ENCODE measurements at places on chromosomes 1 and 21.

GRCh38 chr21:33019885-33020557 is 5.7 kb upstream of the OLIG2 start:
- DNase-seq, result no peak

DNA sequence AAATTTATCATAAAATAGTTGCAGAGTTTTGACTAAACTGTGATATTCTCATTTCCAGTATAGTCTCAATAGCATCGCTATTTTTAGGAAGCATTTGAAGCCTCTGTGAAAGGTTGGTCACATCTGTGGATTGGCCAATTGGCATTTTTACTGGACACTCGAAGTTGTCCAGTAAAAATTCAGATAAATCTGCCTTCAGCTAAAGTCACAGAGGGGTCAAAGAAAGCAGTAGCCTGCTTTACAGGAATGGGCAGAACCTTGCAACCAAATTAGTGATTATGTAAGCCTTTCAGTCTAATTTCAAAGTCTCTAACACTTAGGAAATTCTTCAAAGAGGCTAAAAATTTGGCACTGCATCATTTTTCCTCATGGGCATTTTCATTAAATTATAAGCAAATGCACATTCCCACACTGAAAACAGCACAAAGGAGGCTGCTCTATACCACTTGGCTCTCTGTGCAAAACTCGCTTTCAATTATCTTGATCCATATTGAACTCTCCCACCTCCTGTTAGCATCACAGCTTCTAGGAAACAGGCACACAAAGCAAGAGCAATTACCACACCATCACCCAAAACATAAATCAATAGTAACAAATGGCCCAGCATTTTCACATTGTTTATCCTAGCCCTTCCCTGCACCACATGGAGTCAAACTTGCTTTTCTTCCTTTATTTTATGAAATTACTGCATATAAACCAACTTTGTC is 318.5 kb upstream of the DUSP10 start:
- no peak for DNase-seq

DNA sequence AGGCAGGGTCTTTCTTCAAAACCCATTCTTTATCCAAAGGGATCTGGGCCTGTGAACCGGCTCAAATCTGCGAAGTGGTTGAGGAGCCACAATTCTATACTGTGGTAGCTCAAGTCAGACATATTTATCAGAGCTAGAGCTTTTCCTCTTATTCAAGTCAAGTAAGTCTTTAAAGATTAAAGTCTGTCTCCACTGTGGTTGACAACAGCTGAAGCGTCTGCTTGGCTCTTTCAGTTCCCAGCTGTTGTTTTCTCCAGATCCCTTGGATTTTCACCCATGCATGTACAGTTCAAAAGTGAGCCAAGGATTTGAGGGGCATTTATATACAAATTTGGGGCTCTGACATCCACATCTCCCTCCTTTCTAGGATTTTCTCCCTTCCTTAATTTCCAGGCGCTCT is 66.9 kb downstream of the C1orf185 start:
- no peak for DNase-seq

DNA sequence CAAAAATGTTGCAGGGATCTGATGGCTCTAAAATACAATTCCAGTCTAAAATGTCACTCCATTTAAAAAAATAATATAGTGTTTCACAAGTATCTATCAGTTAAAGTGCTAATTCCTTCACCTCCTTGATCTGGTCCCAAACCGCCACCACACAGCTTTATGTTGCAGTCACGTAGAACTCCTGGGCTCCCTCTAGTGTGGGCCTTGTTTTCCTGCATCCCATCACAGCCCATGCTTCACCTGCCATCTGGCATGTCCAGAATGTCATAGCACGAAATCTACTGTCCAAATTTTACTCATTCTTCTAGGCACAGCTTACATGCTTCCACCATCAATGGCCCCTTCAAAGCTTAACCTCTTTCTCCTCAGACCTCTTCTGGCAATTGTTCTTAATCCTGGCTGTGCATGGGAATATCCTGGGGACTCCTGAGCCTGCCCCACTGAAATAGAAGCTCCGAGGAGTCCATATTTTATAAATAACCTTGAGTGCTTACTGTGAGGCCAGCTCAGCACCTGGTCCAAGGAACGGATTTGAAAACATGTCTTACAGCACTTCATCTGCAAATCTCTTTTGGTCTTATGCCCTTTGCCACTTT is 15.5 kb downstream of the FYB2 start:
- DNase-seq, result no peak

DNA sequence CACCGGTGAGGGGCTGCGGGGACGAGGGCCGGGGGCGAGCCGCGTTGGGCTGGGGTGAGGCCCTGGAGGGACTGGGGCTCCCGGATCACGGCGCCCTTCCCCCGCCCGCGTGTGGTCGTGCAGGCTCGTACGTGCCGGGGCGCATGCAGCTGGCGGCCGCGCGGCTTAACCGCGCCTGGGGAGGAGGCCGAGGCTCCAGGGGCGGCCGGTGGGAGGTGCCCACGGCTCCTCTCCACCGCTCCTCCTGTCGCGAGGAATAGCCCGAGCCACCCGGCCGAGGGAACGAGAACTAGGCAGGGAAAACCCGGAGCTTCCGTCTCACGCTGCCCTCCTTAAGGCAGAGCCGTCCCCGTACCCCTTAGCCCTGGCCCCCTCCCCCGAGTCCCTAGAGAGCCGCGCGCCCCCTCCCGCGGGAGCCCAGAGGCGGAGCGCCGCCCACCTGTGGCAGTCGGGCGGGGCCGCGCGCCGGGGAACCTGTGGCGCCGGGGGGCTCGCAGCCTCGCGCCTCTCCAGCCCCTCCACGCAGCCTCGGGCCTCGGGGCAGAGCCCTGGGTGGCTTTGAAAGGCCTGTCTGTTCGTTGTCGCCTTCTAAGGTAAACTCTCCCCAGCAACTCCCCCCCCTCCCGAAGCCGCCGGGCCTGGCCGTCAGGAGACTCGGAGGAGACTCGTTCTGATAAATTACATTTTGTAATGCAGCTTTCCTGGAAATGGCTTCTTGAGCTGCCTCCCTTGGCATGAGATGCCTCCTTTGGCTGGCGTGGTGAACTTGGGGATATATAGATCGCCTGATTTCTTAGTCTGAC is 746 bp downstream of the AK4 start:
- peak; percentile 49 for DNase-seq

GRCh38 chr1:175514387-175514953 is 228.9 kb downstream of the TNR start:
- peak; percentile 21 for DNase-seq

All from activated CD4-positive, alpha-beta T cell treated with anti-CD3 and anti-CD28 coated beads, Interleukin-2, Interleukin-4, amounts not matched to agents 100 ng/mL and 50 ng/mL, durations not matched to agents 16 hours and 8 hours (primary cell).